ENCODE measurements at places on chromosomes 7 and 10.

DNA sequence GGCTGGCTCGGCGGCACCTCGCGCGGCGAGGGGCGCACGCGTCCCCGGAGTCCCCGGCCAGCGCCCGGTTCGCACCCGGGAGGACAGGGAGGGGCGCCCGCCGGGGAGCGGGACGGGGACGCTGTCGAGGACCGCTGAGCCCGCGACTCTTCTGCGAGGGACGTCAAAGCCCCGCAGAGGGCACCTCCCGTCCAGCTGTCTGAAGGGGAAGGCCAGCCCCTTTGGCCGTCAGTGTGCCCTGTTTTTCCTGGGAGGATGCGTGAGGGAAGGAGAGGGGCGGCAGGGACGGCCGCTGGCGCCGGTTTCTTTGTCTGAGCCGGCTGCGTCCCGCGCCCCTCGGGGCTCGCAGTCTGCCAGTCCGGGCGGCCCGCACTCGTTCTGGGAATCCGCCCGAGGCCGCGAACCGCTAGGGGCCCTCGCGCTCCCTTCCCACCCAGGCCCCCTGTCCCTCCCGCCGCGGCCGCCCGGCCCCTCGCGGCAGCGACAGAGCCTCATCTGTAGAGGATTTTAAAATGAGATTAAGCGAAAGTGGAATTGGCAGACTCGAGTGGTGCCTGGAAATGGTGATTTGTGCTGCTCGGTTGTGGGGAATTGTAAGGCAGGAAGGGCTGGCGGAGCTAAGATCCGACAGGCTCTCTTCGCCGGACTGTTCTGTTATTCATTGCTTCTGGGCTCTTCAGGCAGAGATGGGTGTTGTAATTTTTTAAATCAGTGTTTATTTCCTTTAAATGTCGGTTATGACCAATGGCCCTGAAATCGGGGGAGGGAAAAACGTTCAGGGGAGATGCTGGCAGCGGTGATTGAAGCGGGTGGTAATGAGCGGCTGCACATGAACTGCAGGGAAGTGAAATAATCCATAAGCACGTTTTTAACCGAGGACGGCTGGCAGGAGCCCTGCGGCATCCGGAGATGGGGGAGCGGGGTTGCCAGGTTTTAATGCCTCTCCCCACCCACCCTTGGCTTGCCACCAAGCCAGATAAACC, 618 bp upstream of the RELN start:
- DNase-seq = no peak

- no peak for DNase-seq
Measured at GRCh38 chr7:146875237-146875785, 758.7 kb downstream of the CNTNAP2 start.

GRCh38 chr7:95579318-95579717, 17.0 kb downstream of the PDK4 start:
- DNase-seq = no peak

GRCh38 chr10:35335133-35336083, 901 bp upstream of the CCNY start:
- DNase-seq = no peak

DNA sequence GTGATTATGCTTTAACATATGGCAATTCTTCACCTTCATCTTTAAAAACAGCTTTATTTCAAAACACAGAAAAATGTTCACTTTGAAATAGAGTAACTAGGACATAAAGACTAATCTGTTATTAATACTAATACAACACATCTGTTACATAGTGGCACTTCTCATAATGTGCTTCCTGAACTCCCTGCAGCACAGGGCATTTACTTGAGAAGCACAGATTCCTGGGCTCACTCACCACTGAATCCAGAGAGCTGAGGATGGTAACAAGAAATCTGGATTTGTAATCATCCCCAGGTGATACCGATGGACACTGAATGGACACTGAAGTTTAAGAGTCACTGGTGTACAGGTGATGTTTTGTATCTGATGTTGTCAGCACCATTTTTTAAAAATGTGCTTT, 96.1 kb downstream of the COL28A1 start:
- DNase-seq = no peak

DNA sequence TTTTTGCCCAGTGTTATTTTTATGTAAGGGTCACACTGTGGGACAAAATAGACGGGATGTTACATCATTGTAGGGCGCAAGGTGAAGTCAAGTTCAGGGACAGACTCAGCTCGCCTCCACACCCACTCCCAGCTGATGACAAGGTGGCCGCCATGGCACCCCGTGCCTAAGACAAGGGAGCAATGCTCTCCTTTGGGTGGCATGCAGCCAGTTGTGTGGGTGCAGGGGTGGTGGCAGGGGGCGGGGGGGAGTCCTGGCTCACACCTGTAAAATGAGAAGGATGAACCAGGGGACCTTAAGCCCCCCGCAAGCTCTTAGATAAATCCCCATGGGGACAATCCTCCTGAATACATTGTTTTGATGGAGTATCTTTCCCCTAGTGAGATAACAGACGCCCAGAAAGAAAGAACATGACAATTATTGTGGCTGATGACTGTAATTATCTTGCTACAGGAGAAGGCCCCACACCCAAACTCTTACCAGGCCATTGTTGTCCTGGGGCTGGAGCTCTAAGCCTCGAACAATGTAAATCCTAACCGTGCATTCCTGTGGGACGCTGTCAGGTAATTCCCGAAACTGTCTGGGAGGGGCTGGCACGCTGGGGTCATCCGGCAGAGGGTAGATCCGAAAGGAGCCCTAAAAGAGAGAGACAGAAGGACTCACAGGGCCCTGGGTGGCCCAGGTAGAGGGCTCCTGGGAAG, 148.7 kb downstream of the MYOF start:
- DNase-seq = no peak

- no peak for DNase-seq
Measured at GRCh38 chr7:68524126-68524525, 1074.1 kb upstream of the AUTS2 start.

- no peak for DNase-seq
Measured at GRCh38 chr10:98623176-98623575, 176.4 kb upstream of the HPS1 start.

All from esophagus squamous epithelium (tissue), 5 donors.